ENCODE measurements at places on chromosomes 13 and 19.

GRCh38 chr13:42039457-42039945, 8.9 kb upstream of the DGKH start:
- DNase-seq = no peak

- no peak for DNase-seq
Observed at GRCh38 chr13:110536006-110536693, 25.4 kb downstream of the RAB20 start.

GRCh38 chr13:35791184-35791851, 314.8 kb upstream of the MAB21L1 start:
- peak; percentile 48 for DNase-seq

DNA sequence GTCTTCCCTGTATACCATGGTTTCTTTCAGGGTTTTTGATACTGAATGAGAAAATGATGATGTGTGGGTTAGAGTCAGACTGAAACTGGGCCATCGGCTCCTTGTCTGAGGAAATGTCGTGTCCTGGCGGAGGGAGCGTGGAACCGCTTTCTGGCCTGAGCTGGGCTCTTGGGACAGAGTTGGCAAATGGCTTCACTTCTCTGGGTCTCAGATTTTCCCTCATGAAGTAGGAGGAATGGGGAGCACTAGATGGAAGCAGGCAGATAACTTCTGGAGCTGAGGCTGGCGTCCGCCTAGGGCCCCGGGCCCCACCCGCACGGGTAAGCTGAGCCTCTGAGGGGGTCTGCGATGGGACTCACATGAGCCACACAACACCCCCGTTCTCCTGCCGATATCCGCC, 133.3 kb upstream of the WASF3 start:
- DNase-seq = no peak

DNA sequence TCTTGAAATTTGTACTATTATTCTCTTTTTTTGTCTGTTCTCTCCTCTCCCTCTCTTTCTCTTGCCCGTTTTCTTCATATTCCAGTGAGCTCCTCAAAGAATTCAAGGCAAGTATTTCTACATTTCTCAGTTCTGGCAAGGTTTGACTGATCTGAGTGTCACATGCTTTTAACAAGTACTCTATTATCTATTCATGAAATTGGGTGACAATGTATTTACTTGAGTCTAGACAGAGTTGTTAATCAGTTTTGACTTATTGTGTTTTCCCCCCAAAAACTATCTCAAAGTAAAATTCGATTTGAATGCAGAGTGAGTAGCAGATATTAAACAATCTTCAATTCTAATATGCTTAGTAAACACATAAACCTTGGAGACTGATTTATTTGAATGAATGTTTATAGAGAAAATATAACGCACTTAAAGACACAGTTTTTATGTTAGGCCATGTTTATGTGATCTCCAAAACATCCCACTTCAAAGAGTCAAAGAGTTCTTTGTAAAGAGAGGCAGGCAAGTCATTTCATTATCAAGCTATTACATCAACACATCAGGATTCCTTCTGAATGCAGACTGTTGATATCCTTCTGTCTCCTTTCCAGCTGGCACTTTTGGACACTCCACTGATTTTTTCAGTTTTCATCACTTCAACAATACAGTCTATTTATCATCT, 166.6 kb downstream of the SLITRK6 start:
- DNase-seq = no peak

- no peak for DNase-seq
Observed at GRCh38 chr13:74871369-74872070, 610.4 kb downstream of the TBC1D4 start.

GRCh38 chr19:3404324-3405260, 38.2 kb downstream of the NFIC start:
- peak; percentile 93 for DNase-seq

GRCh38 chr13:81381560-81381959, 1040.6 kb upstream of the SPRY2 start:
- DNase-seq = no peak

- DNase-seq = no peak
Observed at GRCh38 chr13:113548171-113548641, 36.3 kb upstream of the TFDP1 start.

DNA sequence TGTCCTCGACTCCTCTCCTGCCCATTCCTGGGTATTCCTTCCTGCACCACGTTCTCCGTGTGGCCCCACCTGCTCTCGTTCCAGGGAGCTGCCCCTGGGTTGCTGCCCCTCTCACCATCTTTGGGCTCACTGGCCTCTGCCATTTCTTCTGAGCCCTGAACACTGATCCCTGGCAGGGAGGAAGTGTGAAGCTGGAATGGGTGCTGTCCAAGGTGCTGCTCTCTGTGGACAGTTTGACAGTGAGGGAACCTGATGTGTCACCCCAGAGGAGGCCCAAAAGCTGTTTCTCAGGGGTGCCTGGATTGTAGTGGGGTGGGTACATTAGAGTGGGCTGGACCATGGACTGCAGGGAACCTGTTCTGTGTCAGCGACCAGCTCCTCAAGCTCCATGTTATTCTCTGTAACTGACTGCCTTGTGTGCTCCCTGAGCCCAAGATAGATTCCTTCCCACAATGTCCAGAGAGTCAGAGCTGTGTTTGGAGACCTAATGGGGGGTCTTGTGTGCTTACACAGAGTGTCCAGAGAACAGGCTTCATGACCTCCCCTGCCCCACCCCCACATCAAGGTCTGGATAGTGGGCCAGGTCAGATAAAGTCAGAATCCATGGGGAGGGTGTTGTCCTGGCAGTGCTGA, 7.2 kb upstream of the CEACAM8 start:
- peak; percentile 24 for DNase-seq

GRCh38 chr19:19113040-19113626, 25.1 kb downstream of the TMEM161A start:
- peak; percentile 74 for DNase-seq

- peak; percentile 59 for DNase-seq
Observed at GRCh38 chr19:47790398-47790814, 11.9 kb downstream of the SELENOW start.

DNA sequence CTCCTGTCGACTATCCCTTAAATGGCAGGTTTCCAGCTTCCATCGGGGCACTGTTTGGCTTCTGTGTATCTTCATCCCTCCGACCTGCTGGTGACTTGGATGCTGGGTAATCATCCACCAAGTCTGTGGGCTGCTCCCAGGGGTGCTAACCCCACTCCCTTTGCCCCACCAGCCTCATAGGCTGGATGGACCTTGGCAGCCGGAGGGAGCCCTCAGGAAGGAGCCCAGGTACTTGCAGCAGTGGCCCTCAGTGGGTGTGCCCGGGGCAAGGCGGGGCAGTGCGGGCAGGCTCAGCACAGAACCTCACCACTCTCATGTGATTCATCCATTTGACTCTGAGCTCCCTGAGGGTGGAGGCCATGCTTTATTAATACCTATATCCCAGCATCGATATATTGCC, 27.4 kb upstream of the TUBGCP3 start:
- DNase-seq = no peak

DNA sequence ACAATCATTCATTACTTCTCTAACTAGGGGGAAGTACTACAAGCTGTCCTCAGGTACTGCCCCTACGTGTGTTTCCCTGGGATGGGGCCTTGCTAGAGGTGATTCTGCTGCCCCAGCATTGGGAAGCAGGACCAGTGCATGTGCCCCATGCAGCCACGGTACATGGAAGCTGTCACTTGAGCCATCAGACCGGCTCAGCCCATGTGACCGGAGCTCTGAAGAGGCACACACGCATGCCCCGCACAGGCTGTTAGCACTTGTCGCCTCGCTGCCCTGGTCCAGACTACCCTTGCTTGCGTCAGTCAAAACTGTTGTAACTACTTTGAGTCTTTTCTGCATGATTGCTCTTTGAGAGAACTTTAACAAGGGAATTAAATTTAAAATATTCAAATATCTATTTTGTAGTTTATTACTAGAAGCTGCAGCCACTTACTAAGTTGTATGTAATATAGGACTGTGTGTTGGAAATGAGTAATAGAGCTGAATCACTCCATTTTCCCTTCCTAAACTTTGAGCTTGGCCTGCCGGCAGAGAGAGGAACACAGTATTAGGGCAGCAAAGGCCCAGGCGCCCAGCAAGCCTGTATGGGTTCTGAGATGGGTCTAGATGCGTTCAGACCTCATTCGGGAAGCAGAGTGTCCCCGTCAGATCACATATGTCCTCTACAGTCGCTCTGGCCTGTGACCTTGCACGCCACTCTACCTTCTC, 42.2 kb downstream of the DHRS12 start:
- peak; percentile 59 for DNase-seq

GRCh38 chr13:28575200-28575599, 80.3 kb upstream of the FLT1 start:
- DNase-seq = no peak

- no peak for DNase-seq
Observed at GRCh38 chr13:95327190-95327589, 25.9 kb upstream of the ABCC4 start.

- no peak for DNase-seq
Observed at GRCh38 chr13:46654951-46655350, 102.0 kb downstream of the LRCH1 start.

DNA sequence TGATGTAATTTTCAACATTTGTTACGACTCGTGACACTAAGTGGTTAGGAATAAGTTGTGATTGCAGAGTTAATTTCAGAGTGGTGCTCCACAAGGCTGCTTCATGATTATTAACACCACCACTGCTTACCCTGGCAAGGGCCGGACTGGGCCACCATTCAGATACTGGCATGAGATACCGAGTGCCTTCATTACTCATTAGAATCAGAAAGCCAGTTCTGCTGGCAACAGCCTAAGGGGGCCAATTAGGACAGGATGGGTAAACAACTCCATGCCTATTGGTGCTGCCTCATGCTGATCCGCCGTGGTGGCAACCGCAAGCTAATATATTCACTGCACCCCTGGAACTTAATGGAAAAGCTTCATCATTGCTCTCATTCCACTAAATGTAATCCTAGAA, 575.1 kb downstream of the EFNB2 start:
- DNase-seq = no peak

GRCh38 chr19:12786141-12786870, 5.0 kb upstream of the JUNB start:
- no peak for DNase-seq

DNA sequence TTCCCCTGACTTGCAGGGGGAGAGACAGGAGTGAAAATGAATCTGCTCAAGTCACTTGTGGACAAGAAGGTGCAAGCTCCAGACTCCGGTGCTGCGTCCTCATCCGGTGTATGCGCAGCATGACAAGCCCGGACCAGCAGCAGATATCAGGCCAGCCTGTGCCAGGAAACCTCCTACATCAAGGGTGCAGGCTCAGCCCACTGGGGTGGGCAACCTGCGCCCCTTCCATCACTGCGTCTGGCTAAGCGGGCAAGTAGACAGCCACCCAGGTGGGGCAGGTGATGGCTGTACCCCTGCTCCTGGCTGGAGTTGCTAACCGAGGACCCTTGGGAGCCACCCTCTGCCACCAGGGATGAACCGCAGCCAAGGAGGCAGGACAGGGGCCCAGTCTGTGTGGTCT, 32.9 kb upstream of the SLC15A1 start:
- no peak for DNase-seq

DNA sequence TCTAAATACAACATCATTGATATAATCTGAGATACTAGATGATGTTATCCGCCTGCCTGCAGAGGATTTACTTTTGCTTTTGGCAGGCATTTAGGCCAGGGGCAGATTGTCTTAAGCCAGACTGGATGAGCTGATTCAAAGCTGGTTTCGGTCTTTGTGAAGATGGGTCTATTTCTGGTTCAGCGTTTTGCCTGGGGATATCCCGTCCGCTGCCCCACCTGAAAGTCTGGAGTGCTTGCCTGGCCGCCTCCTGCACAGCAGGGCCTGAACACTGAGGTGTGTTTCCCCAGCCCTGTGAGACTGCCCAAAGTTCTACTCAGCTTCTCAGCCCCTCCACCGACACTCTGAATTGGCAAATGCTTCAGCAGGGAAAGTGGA, 149.7 kb downstream of the KATNAL1 start:
- no peak for DNase-seq

GRCh38 chr13:106440866-106441265, 94.6 kb downstream of the EFNB2 start:
- DNase-seq = no peak

- DNase-seq = no peak
Observed at GRCh38 chr13:98325724-98326123, 148.7 kb upstream of the RNF113B start.

DNA sequence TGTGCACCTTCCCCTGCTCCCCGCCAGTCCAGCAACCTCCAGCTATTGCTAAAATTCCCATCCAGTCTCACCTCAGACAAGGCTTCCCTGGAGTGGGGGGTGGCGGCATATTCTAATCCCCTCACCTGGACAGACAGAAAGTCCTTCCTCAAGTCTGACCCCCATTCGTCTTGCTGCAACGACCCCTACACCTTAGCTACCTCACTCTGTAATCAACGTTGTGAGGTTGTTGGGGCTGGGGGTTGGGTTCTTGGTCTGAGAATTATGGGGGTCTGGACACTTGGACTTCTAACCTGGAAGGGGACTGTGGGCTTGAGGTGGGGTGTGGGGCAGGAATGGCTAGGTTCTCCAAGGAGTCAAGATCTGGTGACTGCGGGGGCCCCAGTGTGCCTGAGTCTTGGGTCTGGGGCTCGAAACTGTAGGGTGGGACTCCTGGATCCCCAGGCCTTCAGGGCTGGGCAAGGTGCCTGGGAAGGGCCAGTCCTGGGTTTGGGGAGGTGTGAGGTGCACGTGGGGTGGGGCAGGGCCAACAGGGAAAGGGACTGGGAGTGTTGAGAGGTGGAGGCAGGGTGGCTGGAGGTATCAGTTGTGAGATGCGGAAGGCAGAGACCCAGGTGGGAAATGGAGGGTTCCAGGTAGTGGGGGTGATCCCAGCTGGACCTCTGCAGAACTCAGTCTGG, 1.3 kb downstream of the FOXA3 start:
- no peak for DNase-seq

DNA sequence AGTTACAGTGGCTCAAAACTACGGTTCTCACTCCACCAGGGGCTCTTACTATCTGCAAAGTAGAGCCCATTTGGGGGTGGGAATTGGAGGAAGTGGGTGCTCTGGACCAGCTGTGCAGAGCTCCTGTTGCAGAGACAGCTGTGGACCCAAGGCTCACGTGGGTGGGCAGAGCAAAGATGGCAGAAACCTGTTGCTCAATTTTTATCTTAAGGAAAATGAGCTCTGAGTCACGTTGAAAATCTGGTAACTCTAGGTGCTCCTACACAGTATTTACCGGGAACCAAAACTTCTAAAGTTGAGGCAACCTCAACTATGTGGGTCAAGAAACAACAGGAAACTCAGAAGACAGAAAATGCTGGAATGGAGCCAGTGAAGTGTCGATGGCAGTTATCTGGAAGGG, 30.2 kb upstream of the SLC15A1 start:
- no peak for DNase-seq

DNA sequence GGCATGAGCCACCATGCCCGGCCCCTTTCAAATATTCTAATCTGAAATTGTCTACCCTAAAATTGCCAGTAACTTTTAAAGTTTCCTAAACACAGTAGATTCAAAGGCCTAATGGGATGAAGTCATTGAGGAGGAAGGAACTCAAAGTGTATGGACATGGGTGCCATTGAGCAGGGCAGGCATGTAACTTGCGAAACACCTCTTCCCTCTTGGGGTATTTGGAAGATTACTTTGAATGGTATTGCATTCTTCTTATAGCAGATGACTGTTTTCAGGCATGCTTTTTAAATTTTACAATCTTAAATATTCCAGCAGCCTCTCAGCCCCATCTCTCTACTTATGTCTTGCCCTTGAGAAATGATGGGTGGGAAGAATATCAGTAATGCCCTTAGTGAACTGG, 21.0 kb downstream of the TM9SF2 start:
- peak; percentile 25 for DNase-seq

- DNase-seq = no peak
Observed at GRCh38 chr13:83423381-83423780, 458.9 kb downstream of the SLITRK1 start.

Measured in IMR-90 (cell line).